ENCODE measurements at places on chromosomes 1 and 21. TPM values are rescaled to one million over a fixed set of nuclear protein-coding genes. Genes with fewer than 3 reads are reported as not detected.

Gene PFKL
- 116 TPM for total RNA-seq

Gene ANKRD34A
- total RNA-seq: 0.76 TPM

Gene CD58
- total RNA-seq: 14.6 TPM

Gene ZNF678
- 6.5 TPM for total RNA-seq

Gene MROH7
- 2.5 TPM for total RNA-seq

Gene GJC2
- total RNA-seq: 2.1 TPM

Gene MARK1
- total RNA-seq: 0.78 TPM

Gene DYRK3
- 46.4 TPM for total RNA-seq

Gene QSOX1
- total RNA-seq: 488 TPM

Gene PSMA5
- 53.7 TPM for total RNA-seq

Gene BEST4
- total RNA-seq: 0.13 TPM

Gene CELF3
- total RNA-seq: not detected

Gene SYTL1
- 0.22 TPM for total RNA-seq

Gene PPIAL4G
- under 0.01 TPM for total RNA-seq

Gene PRELP
- total RNA-seq: 19.5 TPM

Gene DISC1
- total RNA-seq: 10.1 TPM

Gene PIK3C2B
- 2.7 TPM for total RNA-seq

Gene SGIP1
- 2.2 TPM for total RNA-seq

Gene UMODL1
- under 0.01 TPM for total RNA-seq

Gene HES3
- not detected for total RNA-seq

Gene LIPI
- total RNA-seq: not detected

Gene LYPD8
- total RNA-seq: not detected

Gene SPTA1
- total RNA-seq: not detected

Gene GPR61
- under 0.01 TPM for total RNA-seq
